ENCODE measurements at places on chromosomes 2 and 18.

DNA sequence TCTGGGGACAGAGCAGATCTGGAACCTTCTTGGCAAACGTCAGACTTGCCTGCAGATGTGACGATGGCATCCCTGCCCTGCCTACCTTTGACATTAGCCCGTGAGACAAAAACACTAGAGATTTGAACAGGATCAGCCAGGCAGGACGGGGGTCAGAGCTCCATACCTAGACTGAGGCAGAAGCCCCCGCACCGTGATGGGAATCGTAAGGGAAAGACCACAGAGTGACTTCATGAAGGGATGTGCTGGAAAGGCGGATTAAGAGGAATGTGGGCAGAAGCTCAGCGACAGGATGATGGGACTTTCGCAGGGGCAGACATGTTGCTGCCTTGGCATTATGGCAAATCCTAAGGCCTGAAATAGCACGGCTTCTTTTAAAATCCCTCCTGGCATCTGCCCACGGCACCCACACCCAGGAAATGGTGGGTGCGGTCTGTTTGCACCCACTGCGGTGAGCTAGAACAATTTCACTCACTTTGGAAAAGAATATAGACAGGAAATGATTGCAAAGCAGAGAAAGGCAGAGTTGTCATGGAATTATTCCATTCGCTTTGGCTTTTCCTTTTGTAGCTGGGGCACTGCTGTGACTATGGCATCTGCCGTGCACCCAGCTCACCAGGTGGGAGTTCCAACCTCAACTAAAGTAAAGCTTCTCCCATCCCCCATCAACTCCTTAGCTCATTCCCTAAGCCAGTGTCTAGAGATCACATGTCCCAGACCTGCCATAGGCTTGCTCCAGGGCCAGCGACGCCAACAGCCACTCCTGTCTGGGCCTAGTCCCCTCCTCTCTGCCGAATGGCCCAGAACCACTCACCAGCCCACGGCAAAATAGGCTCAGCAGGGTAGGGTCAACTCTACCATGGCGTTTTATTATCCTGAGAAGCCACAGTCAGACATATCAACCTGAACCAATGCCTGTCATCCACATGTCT, 112.7 kb upstream of the NPAS2 start:
- DNase-seq: no peak

GRCh38 chr18:55588111-55588869, at the start of gene TCF4:
TSS of gene TCF4 (minus strand) at chr18:55588192. CDS start at chr18:55587116, 1,076 bp downstream.
- peak; percentile 52 for DNase-seq

DNA sequence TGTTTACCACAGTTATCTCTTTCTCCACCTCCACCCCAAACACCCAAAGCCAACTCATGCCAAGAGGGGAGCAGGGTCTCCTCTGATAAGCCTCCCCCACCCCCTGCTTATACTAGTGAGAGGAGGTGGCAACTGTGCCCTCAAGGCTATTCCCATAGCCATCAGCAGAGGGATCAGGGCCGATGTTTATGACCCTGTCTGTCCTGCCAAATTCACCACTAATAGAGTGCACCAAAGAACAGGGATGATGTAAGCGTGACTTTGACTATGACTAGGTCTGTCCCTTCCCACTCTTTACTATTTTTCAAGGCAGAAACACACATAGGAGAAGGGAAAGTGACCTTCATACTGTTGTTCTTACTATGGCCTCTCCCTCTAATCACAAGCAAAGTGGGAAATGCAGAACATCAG, 74.6 kb downstream of the CLHC1 start:
- DNase-seq: no peak

DNA sequence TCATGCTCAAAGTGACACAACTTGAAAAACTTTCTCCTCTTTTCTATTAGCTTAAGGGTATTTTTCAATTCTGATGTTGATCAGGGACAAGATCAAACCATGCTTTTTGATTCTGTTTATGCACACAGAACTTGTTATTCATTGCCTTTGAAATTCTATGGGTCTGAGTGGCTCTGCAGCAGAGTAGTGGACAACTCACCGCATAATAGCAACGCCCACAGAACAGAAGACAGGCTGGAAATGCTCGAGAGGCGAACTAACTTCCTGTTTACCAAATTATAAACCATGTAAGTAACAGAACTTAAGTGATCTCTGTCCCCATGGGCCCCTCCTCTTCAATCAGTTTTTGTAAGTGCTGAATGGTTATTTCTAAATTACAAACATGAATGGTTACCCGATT, 131.2 kb downstream of the CBLN2 start:
- DNase-seq: no peak

- DNase-seq: no peak
Observed at GRCh38 chr2:71919708-71920107, 228.0 kb downstream of the CYP26B1 start.

- DNase-seq: no peak
Observed at GRCh38 chr2:23301136-23301535, 83.8 kb upstream of the KLHL29 start.

GRCh38 chr2:155308367-155309009, 610.0 kb downstream of the KCNJ3 start:
- DNase-seq: no peak

DNA sequence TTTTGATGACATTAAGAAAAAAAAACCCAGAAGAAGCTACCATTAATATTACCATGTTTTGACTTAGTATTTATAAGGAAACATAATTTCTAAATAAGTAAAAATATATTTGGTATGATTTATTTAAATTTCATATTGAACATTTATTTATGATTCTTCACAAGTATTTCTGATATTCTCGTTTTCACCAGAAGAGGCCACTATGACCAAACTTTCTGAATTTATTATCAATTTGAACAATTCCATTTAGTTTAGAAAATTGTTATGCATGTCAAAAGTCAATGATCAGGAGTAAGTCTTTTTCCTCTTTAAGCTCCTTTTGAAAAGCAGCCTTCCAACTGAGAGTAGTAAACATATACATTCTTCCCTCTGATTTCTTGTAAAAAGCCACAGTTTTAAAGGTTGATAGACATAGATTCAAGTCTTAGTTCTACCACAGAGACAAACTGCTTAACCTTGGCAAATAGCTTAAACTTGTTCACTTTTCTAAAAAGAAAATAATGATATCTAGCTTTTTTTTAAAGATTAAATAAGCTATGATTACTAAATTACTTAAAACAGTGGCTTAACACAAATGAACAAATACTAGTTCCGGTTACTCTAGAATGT, 329.9 kb downstream of the TRIB2 start:
- DNase-seq: no peak

DNA sequence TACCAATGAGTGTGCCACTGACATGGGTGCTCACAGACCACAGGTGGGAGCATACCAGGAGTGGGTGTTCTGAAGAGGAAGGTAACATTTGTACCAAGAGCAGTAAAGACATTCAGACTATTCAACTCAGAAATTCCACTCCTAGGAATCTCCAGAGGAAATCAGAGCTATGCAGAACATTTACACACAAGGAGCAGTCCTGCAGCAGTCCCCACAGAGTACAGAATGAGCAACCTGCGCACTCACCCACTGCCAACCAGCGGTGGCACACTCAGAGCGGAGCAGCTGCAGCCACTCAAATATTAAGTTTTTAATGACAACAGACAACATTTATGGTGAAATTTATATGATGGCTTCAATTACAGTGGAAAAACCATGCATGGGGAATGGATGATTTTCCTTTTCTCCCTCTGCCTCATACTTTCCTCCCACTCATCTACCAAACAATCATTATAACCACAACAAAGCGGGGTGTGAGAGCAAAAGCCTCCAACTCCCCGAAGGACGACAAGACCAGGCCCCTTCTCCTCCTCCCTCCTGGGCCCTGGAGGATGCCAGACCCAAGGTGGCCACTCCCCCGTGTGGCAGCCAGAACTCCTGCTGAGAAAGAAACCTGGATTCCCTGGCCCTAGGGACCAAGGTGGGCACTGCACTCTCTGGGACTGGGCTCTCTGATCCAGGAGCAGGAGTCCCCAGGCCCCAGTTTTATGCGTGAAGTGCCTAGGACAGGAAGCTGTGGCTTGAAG, 5.4 kb downstream of the HS6ST1 start:
- DNase-seq: no peak

- DNase-seq: no peak
Observed at GRCh38 chr2:7346336-7346735, 429.1 kb downstream of the RNF144A start.

- DNase-seq: no peak
Observed at GRCh38 chr2:174025271-174026121, 60.3 kb upstream of the SP3 start.

DNA sequence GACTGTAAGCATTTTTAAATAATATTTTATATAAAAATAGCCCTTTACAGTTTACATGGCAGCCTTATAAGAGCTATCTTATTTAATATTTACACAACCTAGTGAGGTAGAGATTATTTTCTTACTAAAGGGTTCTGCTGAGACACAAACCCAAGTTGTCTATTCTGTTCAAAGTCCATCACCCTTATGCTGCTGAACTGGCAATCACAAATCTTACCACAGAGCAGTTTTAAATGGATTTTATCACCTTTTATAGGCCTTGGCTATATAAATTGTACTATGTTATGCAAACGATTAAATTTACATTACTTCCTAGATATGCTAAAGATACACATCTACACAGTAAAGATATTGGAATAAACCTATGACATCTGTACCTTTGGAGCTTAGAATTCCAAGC, 40.7 kb downstream of the RBM45 start:
- DNase-seq: no peak

GRCh38 chr2:74028741-74029140, 44.0 kb downstream of the TET3 start:
- DNase-seq: no peak

GRCh38 chr2:241040081-241040803, 41.8 kb downstream of the SNED1 start:
- DNase-seq: no peak

GRCh38 chr2:33946193-33946592, 347.1 kb upstream of the FAM98A start:
- DNase-seq: no peak

DNA sequence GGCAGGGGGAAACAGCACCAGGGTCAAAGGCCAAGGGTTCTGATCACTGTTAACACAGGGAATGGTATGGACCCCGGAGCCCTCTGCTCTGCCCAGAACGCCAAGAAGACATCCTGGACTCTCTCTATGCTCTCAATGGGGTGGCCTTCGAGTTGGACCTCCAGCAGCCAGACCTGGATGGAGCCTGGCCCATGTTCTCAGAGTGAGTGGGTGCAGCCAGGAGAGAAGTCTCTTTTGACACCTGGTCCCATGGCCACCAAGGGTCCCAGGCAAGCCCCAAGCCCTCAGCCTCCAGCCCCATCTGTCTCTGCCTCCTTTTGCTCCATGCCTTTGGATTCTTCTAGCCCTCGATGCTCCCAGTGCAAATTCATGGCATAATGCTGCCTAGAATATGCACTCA, 4.1 kb downstream of the RUFY4 start:
- no peak for DNase-seq

DNA sequence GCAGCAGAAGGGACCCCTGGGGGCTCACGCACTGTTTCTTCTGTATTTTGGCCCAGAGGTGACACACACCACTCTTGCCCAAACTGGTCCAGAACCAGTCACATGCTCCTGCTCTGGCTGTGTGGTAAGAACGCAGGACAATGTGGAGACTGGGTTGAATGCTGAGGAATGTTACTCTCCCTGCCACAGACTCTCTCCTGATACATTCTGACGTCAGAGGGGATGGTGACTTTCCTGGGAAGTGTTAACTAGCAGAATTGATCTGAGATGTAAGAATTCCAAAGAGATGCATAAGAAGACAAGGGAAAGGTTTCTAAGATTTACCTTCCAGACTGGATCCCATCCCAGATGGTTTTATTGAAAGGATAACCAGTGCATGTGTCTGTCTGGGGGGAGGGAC, 100.8 kb downstream of the ASB1 start:
- no peak for DNase-seq

DNA sequence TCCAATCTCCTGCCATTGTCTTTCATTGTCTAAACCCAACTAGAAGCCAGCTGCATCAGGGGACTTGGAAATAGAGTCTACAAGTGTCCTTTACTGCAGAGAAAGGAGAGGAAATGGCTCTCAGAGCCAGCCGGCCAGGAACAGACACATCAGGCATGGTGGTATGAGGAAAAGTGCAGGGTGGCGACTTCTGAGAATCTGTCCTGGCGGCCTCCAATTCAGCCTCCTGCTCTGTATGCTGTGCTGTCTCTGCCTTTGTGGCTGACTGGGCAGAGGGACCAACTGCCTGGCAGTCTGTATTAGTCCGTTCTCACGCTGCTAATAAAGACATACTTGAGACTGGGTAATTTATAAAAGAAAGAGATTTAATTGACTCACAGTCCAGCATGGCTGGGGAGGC, 36.8 kb upstream of the AQP4 start:
- no peak for DNase-seq

GRCh38 chr2:143284087-143284675, 155.0 kb downstream of the ARHGAP15 start:
- DNase-seq: no peak

DNA sequence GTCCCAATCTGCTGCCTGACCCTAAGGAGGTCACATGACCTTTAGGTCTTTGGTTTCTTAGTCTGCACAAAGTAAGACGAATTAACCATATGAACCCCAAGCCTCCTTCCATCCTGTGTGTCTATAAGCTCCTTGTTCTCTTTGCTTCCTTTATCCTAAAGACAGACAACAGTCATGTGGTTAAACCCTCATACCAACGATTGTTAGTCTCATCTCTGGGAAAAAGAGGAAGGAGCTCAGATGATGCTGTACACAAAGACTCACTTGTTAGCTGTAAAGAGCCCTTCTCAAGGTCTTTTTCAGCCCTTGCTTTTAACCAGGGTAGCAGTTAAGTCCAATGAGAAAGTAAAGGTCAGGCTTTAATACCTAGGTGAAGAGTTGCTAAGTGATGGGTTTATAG, 443.7 kb downstream of the TNS1 start:
- no peak for DNase-seq

- no peak for DNase-seq
Observed at GRCh38 chr18:34976534-34976898, 64.7 kb upstream of the MAPRE2 start.
